ELF-1 (cell line): ENCODE measurements at places on chromosomes 1 and 21.

- DNase-seq, result no peak
Observed at GRCh38 chr1:9239622-9240401, 5.2 kb downstream of the H6PD start.

DNA sequence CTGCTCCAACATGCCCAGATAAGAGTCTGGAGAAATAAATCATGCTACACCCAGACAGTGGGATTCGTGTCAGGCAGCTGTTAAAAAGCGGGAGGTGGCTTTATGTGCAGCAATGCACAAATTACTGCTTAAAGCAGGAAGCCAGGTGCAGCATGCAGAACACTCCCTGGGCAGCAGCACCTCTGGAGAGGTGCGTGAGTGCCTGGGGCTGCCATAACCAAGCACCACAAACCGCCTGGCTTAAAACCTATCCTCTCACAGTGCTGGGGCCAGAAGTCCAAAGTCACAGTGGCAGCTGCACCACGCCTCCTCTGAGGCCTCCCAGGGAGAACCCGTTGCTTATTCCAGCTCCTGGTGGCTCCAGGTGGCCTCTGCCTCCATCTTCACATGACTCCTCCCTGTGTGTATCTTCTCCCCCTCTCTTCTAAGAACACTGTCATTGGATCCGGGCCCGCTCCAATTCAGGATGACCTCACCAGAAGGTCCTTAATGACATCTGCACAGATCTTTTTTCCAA is 115.6 kb downstream of the SIK1 start:
- DNase-seq, result no peak

- DNase-seq, result no peak
Observed at GRCh38 chr1:59564192-59564891, 250.4 kb upstream of the HOOK1 start.

DNA sequence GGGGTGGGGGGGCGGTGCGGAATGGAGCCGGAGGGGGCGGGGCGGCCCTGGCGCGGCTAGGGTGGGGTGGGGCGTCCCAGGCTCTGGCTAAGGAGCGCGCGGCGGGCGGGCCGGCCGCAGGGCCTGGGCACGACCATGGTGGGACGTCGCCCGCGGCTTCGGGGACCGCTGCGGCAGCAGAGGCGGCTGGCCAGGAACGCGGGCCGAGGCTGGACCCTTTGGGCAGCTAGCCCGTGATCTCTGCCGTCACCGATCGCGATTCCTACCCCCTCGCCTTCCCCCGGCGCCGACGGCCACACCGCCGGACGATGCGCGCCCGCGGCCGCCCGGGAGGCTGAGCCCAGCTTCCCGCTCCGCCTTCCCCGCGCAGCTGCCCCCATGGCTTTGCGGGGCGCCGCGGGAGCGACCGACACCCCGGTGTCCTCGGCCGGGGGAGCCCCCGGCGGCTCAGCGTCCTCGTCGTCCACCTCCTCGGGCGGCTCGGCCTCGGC is at the start of gene MAP3K21:
Gene MAP3K21, plus strand, starts transcription at position 74 of the 491 bp plus-strand sequence. Its CDS starts 305 bp downstream, at position 379.
- peak; percentile 56 for DNase-seq

GRCh38 chr1:60419023-60419422 is 345.5 kb upstream of the C1orf87 start:
- no peak for DNase-seq

GRCh38 chr1:78292361-78292760 is 198.4 kb upstream of the PTGFR start:
- no peak for DNase-seq

DNA sequence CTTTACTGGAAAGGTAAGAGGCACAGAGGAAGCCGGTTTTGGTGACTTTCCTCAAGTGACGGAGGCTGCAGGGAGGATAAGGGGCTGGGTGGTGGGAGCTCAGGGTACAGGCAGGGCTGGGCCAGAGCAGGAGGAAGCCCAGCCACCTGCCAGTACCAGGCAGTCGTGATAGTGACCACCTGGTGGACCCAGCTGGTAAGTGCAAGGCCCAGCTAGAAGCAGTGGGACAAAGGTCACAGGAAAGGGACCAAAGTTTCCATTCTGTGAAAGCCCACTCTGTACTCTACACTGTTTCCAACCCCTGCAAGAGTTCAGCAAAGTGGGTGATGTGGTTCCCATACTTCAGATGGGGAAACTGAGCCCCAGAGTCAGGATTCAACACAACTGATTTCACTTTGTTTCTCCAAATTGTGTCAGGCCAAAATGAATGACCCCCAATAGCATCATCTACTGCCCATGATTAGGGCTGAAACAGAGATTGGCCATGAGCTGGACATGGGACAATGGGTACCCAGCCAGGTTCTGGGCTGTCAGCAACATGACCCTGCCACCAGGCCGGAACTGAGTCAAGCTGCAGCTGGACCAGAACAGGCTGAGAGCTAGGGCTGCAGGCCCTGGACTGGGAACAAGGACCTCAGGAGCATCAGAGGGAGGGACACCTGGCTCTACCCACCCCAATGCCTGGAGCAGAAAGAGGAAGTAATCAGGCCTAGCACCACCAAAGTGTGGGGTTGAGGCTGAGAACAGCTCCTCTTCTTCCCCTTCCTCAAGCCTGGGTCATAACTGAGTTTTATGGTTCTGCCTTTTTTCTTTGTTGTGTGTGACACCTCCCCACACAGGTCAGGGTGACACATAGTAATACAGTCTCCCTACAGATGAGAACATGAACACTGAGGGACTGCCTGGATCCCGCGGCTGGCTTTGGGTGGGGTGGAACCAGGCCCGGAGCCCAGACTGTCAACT is 50.2 kb downstream of the KCNN3 start:
- DNase-seq, result peak; percentile 45
